Smooth muscle cell of the coronary artery (primary cell): ENCODE measurements at places on chromosomes 13 and 19. TPM values are rescaled to one million over a fixed set of nuclear protein-coding genes. Genes with fewer than 3 reads are reported as not detected.

The VRK3 gene
- total RNA-seq, result 15.9 and 17.3 TPM in 2 replicates

The SYNGR4 gene
- not detected in 2 replicates for total RNA-seq

The PTBP1 gene
- 77.1 and 91.9 TPM in 2 replicates for total RNA-seq

The ZSCAN5A gene
- 4.6 and 5.0 TPM in 2 replicates for total RNA-seq

The NUP62 gene
- total RNA-seq, result 17.2 and 21.4 TPM in 2 replicates

The ZNF726 gene
- 0.12 and 1.4 TPM in 2 replicates for total RNA-seq

The CRYL1 gene
- total RNA-seq, result 22.4 and 33.7 TPM in 2 replicates
